ENCODE measurements at places on chromosomes 4 and X.

DNA sequence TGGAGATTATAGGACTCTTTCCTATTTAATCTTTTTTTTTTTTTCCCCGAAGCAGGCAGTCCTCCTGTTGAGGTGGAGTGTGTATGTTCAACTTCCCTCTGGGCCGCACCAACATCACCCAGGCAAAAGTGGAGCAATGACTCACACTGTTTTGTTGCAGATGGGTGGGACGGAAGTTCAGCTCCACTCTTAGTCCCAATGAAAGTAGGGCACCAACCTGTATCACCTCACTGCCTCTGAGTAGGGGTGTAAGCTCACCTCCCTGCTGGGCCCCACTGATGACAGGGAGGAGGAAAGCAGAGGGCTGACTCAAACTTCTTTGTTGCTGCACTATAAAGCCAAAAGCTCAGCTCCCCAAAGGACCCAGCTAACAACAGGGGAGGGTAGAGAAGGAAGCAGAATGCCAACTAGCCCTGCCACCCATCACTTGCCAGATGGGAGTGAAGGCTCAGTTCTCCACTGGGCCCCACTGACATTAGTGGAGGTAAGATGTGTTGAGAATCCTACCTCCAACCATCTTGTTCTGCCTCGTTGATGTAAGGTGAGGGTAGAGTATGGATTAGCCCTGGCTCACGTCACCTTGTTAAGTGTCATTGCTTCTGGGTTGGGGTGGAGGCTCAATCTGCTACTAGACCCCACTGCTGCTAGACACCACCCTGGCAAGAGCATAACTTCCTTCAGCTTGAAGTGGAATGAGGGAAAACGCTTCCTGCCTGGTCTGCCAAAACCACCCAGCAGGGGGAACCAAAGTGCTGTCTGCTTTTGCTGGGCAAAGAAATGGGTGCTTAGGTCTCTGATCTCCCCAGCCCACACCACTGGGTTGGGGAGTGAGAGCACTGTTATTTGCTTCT lies 14.1 kb downstream of the RPS6KA3 start:
- peak; percentile 37 for DNase-seq

- no peak for DNase-seq
Observed at GRCh38 chrX:12026481-12026880, 111.8 kb upstream of the FRMPD4 start.

DNA sequence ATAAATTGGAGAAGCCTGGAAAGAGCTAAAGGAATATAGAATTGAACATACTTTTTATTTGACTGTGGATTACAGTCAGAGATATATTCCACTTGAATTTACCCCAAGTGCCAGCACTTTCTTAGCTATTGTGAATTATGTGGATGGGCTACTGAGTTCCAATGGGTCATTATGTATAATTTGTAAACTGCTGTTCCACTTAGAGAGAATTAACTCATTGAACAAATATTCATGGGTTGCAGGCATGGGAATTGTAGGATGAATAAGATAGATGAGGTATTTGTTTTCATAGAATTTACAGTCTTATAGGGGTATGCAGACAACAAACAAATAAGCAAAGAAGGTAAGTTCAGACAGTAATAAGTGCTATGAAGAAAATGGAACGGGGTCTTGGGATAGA lies 195.7 kb downstream of the SHROOM3 start:
- no peak for DNase-seq

GRCh38 chrX:24333371-24333770 lies 19.5 kb upstream of the SUPT20HL2 start:
- DNase-seq = no peak

- DNase-seq = no peak
Observed at GRCh38 chr4:183390374-183390773, 54.1 kb upstream of the CDKN2AIP start.

DNA sequence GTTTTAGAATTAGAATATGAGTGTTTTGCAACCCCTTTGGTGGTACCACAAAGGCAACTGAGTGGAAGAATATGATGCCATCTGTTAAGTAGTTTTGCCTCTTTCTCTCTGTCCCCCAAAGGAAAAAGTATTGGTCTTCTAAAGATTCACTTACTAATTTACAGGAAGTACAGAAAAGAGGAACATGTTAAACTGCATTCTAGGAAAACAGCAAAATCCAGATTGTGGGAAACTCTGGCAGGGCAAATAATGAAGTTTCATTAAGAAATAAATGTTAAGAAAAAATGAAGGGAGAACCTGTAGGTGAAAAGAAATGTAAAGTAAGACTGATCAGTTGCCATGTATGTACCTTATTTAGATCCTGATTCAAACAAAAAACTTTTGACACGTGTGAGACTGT lies 39.3 kb downstream of the NSUN7 start:
- DNase-seq = no peak

DNA sequence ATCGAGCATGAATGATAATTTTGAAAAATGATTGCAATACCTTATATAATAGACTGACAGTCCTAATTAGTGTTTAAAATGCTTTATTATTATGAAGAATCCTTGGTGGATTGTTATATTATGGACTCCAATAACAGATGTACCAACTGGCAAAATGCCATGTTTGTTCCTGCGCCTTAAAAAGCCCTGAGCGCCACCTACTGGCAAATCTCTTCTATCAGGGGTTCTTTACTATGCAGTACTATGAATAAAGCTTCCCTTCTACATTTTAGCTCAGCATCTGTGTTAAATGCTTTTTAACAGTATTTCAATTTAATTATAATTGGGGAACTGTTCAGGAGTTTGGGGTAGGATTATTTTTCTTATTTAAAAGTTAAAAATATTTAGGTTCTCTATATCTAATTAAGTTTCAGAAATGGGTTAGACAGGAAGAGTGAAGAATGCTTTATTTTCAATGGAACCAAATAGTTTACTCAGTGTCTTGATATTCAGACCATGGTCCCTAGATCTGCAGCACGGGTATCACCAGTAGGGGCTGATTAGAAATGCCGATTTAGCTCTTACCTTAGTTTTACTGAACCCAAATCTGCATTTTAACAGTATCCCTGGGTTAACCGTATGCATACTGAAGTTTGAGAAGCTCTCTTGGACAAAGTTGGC lies 20.0 kb downstream of the CFAP97 start:
- DNase-seq = peak; percentile 66

Data from neural crest cell (in vitro differentiated cells).